Fibroblast of the aortic adventitia (primary cell): ENCODE measurements at places on chromosomes 2 and 18. TPM values are rescaled to one million over a fixed set of nuclear protein-coding genes. Genes with fewer than 3 reads are reported as not detected.

GCFC2 gene
- total RNA-seq, result 29.5 and 64.2 TPM in 2 replicates

CNTNAP5 gene
- under 0.01 TPM in 1 of 2 replicates, not detected in the other for total RNA-seq

IL1B gene
- 2.4 TPM in 1 of 2 replicates, not detected in the other for total RNA-seq

GCG gene
- not detected in 2 replicates for total RNA-seq

MDH1B gene
- total RNA-seq, result 0.81 and 15.1 TPM in 2 replicates

PRSS56 gene
- total RNA-seq, result not detected in 2 replicates

TGFBRAP1 gene
- 7.0 and 17.7 TPM in 2 replicates for total RNA-seq

ATP8B1 gene
- total RNA-seq, result 11.2 and 80.4 TPM in 2 replicates

C2orf15 gene
- total RNA-seq, result not detected in 2 replicates

GLB1L gene
- 10.5 and 15.9 TPM in 2 replicates for total RNA-seq

KLHL30 gene
- 0.09 and 0.33 TPM in 2 replicates for total RNA-seq

GATA6 gene
- total RNA-seq, result 22.5 and 34.0 TPM in 2 replicates

ACVR1C gene
- total RNA-seq, result 0.63 and 1.2 TPM in 2 replicates

SEPTIN10 gene
- 137 and 145 TPM in 2 replicates for total RNA-seq

NETO1 gene
- not detected in 2 replicates for total RNA-seq

CFAP65 gene
- not detected in 2 replicates for total RNA-seq

FSIP2 gene
- total RNA-seq, result 0.98 and 1.6 TPM in 2 replicates

TMEM198 gene
- total RNA-seq, result 1.1 and 2.8 TPM in 2 replicates

MYCN gene
- not detected in 2 replicates for total RNA-seq

TCF23 gene
- total RNA-seq, result 2.3 TPM in 1 of 2 replicates, not detected in the other

UGP2 gene
- total RNA-seq, result 119 and 129 TPM in 2 replicates

CRYGD gene
- not detected in 2 replicates for total RNA-seq

GAD1 gene
- total RNA-seq, result not detected in 2 replicates

DAW1 gene
- total RNA-seq, result 1.3 TPM in 1 of 2 replicates, not detected in the other
